NCI-H526 treated with DMSO at 0.1 percent for 48 hours (cell line): ENCODE measurements at places on chromosomes 3 and 15.

GRCh38 chr3:72205297-72205826, 420.4 kb upstream of the PROK2 start:
- no peak for DNase-seq

- DNase-seq = no peak
Measured at GRCh38 chr15:60006203-60006862, 2.2 kb downstream of the FOXB1 start.

- no peak for DNase-seq
Measured at GRCh38 chr3:127679534-127680145, 6.9 kb downstream of the ABTB1 start.

DNA sequence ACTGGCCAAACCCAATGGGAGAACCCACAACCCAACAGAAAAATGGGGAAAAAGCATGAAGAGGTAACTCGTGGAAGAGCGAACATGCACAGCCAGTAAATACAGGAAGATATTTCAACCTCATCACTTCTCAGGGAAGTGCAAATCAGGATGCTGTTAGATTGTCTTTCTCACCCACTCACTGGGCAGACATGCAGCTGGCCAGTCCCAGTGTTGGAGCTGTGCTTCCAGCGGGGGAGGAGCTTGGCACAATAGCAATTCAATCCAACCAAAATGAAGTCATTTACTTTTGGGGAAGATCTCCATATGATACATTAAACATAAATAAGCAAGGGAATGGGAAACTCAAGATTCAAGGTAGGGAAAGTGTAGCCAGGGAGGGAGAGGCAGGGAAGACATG, 12.1 kb downstream of the WNT7A start:
- DNase-seq = no peak

DNA sequence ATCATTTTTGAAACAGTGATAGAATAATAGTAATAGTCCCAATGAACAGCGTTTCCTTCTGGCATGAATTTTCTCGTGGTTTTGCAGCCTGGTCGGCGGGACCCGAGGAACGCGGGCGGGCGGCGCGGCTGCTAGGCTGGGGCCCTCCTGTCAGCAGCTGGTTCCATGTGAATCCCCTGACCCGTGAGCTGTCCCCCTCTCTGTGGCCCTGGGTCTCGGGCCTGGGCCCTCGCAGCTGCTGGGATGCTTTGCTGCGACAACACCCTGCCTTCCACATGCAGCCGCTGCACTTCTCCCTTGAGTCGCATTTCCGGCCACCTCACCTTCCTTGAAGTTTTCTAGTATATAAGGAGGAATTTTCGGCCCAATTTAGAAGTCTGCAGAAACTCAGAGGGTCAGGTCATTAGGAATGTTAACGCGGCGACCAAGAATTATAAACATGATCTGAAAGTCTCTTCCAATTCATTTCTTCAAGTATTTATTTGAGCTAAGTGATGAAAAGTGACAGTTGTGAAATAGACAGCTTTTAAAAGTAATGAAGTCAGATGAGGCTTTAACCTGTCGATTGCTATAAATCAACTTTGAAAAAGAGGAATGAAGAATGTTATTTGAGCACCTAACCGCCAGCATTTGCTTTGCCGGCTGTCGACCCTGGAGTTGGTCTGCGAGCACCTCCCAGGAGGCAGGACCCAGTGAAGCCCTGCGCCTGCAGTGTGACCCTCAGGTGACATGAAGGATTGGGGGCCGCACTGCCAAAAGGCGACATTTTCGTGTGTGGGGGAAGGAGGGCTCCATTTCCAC, 27.7 kb downstream of the NR2F2 start:
- DNase-seq = no peak

GRCh38 chr3:44125246-44125645, 116.4 kb upstream of the TOPAZ1 start:
- no peak for DNase-seq

DNA sequence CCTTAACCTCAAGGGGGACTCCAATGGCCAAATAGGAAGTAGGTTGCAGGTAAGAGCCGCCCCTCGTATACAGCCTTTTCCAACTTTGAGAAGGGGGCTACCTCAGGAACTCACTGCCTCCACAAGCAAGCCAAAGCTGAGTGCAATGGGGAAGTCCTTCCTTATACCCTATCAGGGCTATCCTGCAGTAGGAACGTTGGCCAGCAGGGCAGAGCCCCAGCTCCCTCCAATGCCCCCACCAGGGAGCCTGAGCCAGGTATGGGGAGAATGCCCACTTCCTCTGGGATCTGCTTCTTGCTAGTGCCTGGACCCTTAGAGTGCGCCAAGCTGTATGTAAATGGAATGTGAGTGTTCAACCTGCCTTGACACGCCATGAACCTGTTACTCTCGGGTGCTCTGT, 16.3 kb downstream of the CACNA2D2 start:
- peak; percentile 77 for DNase-seq

DNA sequence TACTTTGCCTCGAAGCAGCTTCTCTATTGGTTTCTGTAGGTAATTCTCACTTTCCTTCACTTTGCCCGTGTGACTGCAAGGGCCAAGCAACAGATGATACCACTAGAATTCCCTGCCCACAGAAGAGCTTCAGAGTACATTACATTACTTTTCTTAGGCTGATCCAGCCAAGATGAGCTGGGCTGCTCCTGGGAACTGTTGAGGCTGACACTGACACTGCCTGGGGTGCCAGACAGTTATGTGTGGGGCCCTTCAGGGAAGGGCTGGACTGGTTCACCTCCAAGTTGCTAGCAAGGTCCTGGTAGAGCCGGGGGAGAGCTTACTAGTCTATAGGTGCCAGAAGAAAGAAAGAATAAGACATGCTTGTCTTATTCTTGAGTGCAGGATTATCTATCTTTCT, 19.0 kb downstream of the GORASP1 start:
- no peak for DNase-seq

- DNase-seq = no peak
Measured at GRCh38 chr3:130918328-130918727, 24.4 kb downstream of the ATP2C1 start.

- DNase-seq = no peak
Measured at GRCh38 chr3:37140899-37141541, 33.4 kb downstream of the LRRFIP2 start.

DNA sequence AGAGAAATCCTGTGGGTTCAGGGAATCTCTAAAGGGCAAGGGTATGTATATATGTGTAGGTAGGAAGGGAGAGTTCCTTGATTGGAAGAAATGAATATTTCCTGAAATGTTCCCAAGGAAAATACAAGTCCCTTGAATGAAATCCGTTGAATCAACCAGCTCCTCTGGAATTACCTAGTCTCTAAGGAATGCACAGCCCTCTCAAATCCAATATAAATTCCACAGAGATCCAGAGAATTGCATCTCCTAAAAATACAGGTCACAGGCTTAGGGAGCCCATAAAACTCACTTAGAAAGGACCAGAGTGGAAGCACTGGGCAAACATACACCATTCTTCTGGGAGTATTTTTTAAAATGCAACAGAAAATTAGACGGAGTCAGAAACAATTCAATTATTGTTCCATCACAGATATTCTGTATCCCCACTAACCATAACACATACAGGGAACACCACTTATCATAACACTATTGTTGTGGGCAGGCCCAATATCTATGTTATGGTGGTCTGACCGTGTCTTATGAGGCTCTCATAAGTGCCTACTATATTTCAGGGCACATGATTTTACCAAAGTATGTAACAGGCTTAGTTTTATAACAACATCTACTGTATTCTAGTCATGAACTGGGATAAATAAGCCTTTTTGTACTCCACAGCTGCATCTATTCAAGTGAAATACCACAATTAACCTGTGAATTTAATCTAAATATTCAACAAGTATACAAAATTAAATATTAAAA, 43.7 kb downstream of the IGSF11 start:
- no peak for DNase-seq

GRCh38 chr3:72345980-72346379, 502.3 kb downstream of the SHQ1 start:
- DNase-seq = no peak

DNA sequence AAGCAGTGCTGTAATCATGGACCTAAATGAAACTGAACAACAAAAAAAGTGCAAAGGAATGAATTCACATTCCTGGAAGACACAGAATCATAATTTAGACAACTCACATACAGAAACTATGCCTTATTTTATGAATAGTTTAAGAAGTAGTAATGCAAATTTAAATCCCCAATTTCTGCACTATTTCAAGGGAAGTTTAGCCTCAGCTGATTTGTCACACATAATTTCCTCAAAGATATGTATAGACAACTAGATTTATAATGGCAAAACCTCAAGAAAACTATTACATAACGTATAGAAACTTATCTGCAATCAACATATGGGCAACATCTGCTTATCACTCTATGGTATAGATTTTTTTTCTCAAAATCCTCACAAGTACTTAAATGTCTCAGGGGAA, 7.8 kb upstream of the PTX3 start:
- DNase-seq = no peak

GRCh38 chr15:69391046-69391757, 22.9 kb upstream of the KIF23 start:
- no peak for DNase-seq

DNA sequence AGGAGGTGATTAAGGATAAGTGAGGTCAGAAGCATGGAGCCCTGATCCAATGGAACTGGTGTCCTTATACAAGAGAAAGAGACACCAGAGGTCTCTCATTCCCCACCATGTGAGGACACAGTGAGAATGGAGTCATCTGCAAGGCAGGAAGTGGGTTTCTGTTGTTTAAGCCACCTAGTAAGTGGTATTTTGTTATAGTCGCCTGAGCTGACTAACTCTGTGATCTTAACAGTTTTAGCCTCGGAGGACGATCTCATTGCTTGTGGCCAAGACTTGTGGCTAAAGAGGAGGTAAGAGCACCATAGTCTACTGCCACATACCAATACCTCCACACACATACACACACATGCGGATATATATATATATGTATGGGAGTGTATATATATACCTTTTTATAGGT, 73.8 kb downstream of the MCTP2 start:
- DNase-seq = no peak

- DNase-seq = no peak
Measured at GRCh38 chr3:185831195-185831594, 6.4 kb upstream of the IGF2BP2 start.

DNA sequence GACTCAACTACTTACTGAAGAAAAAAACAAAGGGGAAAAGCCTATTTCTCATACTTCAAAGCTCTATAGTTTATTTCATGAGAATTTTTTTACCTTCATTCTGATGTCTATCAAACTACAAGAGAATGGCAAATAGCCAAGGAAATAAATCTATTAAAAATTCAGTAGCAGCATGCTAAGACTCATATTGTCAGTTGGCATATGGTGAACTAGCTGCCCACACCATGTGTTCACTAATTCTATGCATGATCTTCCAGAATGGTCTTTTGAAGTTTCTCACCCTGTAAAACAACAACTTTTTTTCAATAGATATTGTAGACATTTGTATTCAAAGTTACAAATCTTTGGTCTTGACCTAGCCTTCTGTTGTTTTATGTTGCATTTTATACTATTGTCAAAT, 386.2 kb downstream of the RSL24D1 start:
- no peak for DNase-seq

DNA sequence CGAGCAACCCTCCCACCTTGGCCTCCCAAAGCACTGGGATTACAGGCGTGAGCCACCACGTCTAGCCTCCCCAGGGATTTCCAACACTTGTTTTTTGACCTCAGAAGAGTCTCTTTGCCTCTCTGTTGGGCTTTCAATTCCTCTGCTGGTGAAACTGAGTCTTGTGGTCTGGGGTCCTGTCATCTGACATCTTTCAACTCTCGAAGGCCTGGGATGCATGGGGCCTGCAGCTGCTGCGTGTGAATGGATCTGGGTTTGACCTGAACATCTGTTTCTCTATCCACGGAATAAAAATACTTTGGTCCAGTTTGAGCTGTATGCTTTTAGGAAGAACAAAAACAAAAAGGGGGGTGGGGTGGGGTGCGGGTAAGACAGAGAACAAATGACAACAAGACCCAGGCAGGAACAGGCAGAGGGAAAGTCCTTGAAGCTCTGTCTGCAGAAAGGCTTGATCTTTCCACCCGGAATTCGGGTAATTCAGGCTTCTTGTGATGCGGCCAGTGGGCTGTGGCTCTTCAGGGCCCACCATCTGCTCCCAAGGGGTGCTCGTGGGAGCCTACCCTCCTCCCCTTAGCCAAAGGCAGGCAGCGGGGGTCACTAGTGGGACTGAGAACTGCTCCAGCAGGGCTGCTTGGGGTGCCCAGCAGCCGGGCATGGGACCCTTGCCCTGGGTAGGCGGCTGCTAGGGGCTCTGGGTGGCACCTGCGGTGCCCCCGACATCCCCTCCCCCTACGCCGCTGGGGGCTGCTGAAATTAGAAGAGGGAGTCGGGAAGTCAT, 71.5 kb downstream of the SLC12A8 start:
- no peak for DNase-seq
